ENCODE measurements at places on chromosomes 11 and 22. TPM values are rescaled to one million over a fixed set of nuclear protein-coding genes. Genes with fewer than 3 reads are reported as not detected.

DNA sequence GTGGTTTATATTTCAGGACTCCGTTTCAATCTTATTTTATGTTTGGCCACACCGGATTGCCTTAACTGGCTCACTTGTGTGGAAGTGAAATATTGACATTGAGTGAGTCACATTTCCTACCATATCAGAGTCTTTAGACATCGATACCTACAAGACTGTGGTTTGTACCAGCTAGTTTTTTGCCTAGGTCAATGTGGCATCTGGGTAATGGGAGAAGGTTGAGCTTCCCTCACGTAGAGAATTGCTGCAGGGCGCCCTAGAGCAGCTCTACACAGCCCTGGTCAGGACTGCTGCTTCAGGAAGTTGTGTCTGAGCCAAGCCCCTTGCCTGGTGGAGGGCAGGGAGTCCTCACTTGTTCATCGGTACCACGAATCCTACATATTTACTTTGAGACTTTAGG, 1.6 kb downstream of the GRAMD1B start:
- no peak for DNase-seq

- DNase-seq: peak; percentile 39
Measured at GRCh38 chr22:27686534-27686933, 115.0 kb downstream of the MN1 start.

DNA sequence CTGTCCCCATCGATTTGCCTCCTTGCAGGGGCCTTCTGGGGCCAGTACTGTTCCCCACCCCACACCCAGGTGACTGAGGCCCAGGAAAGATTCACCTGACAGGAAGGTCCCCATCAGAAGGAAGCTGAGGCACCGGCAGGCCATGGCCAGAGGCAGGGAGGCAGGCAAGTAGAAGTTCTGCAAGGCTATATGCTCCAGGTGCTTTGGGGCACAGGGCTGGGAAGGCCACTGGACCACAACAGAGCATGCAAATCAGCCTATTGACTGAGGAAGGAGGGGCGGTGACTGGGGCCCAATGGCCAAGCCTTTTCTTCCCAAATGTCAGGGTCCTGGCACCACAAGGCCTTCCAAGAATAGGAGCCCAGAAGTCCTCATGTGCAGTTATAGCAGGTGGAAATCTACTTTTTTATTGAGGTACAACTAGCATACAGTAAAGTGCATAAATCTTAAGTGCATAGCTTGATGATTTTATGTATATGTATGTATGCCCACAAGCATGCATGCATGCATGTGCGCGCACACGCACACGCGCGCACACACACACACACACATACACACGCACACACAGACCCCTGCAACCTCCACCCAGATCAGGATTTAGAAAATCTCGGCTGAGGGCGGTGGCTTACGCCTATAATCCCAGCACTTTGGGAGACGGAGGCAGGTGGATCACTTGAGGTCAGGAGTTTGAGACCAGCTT, at the start of gene VPREB3:
Gene VPREB3 (minus strand): TSS at position 206 of the 700 bp plus-strand sequence. CDS start 62 bp downstream, at position 144.
- no peak for DNase-seq

DNA sequence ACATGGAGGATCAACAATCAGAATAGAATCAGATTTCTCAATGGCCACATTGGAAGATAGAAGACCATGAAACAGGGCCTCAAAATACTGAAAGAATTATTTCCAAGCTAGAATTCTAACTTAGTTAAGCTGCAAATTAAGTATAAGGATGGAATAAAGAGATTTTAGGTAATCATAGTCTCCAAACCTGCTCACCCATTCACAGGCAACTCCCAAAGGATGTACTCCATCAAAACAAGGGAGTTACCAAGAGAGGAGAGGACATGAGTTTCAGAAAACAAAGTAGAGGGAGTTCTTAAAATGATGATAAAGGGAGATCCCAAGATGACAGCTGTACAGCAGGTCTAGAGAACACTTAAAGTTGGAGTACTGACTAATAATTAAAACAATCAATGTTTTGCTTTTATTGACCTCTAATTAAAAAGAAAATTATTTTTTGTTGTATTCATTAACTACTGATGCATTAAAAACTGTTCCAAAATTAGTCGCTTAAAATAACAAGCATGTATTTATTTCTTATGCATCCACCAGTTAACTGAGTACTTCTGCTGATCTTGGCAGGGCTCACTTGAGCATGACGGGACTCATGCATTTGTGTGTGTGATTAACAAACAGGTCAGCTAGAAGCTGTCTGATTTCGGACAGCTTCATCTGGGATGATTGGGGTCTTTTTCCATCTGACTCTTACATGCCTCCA, 95.6 kb downstream of the CD44 start:
- DNase-seq: no peak

DNA sequence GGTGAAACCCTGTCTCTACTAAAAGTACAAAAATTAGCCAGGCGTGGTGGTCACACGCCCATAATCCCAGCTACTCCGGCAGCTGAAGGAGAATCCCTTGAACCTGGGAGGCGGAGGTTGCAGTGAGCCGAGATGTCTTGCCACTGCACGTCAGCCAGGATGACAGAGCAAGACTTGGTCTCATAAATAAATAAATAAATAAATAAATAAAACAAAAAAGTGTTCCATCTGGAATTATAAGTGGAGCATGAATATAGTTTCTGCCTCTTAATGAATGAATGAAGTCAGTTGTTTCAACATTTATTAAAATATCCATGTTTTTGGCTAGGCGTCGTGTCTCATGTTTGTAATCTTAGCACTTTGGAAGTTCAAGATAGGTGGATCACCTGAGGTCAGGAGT, 27.1 kb downstream of the MRPL48 start:
- DNase-seq: no peak

The SMC1B gene
- not detected for total RNA-seq

DNA sequence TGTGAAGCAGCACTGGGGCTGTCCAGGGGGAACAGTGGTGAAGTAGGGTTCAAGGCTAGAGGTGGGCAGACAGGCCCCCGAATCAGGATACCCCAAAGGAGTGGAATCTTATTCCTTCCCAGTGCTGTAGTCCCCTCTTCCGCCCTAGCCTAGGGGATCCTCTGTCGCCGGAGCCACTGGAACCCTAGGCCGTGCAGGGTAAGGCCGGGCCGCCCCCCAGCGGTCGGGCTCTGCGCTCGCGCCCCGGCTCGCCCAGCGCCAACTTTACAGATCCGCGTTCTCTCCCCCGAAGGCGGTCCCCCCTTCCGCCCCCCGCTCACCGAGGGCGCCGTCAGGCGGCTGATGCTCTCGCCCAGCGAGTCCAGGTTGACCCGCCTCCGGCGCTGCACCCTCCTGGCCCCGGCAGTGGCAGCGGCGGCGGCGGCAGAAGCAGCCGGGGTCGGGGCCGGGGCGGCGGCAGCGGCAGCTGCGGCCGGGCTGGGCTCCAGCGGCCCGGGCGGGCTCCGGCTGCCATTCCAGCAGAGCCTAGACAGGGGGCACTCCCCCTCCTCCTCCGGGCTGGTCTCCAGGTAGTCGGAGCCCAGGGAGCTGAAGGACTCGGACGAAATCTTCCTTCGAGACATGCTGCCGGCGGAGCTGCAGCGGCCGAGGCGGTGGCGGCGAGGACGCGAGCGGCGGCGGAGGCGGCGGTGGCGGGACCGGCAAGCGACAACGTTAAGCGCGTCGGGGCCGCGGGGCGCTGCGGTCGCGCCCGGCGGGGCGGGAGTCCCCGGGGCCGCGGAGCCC, 650 bp downstream of the GUCY1A2 start:
- DNase-seq: peak; percentile 2

DNA sequence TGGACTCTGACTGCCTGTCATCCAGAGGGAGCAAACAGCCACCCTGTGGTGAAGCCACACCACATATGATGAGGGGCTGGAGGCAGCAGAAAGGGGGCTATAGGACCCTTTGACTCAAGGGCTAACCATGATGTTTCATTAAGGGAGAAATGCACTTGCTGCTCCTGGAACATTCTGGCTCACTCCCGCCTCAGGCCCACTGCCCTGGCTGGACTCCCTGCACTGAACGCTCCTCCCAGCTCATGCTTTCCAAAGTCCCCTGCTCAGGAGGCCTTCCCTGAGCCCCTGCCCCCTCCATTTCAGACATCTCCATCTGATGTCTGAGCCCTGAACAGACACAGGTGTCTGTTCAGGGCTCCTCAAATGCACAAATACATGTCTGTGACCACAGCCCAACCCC, 69.1 kb downstream of the CDKN1C start:
- no peak for DNase-seq

GRCh38 chr11:74097686-74098237, 73.0 kb downstream of the C2CD3 start:
- no peak for DNase-seq
